ENCODE measurements at places on chromosomes 11 and 22.

DNA sequence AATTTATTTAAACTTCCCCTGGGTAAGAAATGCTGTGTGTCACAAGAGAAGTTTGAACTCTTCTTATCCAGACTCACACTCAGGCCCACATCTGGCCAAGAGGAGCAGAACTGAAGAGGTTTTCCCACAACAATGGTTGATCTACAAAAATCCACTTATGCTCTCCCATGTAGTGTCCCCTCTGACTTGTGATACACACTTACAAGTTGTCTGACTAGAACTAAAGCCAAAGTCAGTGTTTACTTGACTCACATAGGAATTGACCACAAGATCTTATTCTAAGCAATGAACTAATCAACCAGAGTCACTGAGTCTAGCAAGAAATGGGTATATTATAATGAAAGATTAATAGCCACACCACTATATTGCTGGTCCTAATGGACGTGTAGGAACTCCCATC lies 133.0 kb downstream of the ATG16L2 start:
- DNase-seq, result no peak

DNA sequence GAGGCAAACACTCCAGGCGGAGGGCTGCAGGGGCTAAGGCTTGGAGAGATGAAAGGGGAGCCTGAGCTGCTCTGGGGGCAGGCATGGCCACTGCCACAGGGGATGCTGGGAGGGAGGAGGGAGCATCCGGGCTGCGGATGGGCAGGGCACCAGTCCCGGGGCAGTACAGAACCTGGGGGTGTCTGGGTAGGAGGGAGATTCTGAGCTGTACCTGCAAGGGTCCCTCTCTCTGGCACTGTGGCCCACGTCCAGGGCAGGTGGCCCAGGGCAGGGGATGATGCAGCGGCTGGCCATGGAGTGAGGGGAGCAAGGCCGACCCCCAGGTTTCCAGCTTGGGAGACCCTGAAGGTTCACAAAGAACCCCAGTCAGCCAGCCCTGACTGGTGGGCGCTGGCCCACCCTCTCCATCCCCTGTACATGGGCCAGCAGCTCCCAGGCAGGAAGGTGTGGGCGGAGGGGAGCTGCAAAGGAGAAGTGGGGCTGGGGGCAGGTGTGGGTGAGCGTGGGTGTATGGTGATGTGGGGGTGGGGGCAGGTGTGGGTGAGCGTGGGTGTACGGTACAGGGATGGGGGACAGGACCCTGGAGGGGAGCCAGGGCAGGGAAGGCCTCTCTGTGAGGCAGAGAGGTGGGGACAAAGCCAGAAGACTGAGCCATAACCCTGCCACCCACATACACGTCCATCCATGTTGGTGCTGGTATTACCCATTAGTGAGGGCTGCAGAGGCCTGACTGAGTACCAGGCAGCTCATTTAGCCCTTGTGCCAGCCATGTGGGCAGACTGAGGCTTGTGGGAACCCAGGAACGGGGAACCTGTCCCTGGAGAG lies 2.2 kb upstream of the TNFRSF13C start:
- no peak for DNase-seq

- DNase-seq, result no peak
These were observed 119.4 kb downstream of the TRIM44 start for GRCh38 chr11:35781861-35782470.

DNA sequence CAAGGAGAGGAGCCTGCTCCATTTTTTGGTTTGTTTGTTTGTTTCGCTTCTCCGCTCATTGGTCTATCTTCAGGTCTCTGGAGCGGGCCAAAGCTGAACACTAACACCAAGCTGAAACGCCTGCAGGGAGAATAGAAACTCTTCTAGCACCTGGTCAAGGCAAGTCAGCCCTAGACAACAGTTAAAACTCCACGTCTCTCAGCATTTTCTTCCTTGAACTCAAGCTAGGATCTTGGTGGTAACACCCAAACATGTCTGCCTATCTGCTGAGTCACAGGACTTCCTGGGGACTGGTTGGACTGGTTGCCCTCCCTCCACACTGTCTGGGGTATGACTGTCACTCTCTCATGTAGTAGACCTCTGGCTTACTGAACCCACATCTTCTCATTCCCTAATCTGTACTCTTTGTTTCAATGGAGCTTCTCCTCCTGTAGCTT lies 23.9 kb upstream of the RBFOX2 start:
- no peak for DNase-seq

- DNase-seq, result no peak
These were observed 825 bp downstream of the PTPMT1 start for GRCh38 chr11:47566149-47566698.

Data from activated CD4-positive, alpha-beta T cell treated with anti-CD3 and anti-CD28 coated beads for 24 hours (primary cell).